ENCODE measurements at places on chromosomes 12 and 14.

GRCh38 chr12:51621156-51621922 lies 30.3 kb downstream of the SCN8A start:
- no peak for DNase-seq

- no peak for DNase-seq
These were observed 58.6 kb downstream of the MON2 start for GRCh38 chr12:62525271-62525670.

GRCh38 chr14:67077921-67078320 lies 111.3 kb upstream of the GARIN2 start:
- peak; percentile 34 for DNase-seq

- no peak for DNase-seq
These were observed 49.4 kb downstream of the CD9 start for GRCh38 chr12:6249580-6249979.

DNA sequence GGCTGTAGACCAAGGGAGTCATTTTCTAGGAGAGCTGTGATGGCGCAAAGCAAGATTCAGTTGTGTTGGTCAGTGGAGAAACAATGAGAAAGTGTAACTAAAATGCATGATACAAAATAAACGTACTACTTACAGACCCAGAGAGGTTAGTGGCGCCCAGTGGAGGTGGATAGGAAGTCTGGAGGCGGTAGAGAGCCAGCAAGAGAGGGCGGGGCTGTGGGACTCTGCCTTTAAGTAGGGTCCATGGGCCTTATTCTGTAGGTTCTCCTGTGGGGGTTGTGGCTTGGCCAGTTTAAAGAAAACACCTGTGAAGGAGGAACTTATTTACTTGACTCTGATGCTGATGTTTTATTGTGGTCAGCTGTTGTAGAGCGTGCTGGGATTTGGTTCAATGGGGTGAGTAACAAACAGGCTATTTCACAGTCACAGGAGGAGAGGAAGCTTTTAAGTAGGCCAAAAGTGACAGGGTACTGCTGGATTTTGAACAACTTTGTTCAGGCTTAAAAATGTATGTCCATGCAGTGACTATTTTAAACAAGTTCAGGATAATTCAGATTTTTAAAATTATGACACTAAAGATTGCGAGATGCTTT lies 1097.7 kb downstream of the TMTC2 start:
- no peak for DNase-seq

GRCh38 chr14:98947911-98948595 lies 323.9 kb downstream of the BCL11B start:
- DNase-seq = no peak

DNA sequence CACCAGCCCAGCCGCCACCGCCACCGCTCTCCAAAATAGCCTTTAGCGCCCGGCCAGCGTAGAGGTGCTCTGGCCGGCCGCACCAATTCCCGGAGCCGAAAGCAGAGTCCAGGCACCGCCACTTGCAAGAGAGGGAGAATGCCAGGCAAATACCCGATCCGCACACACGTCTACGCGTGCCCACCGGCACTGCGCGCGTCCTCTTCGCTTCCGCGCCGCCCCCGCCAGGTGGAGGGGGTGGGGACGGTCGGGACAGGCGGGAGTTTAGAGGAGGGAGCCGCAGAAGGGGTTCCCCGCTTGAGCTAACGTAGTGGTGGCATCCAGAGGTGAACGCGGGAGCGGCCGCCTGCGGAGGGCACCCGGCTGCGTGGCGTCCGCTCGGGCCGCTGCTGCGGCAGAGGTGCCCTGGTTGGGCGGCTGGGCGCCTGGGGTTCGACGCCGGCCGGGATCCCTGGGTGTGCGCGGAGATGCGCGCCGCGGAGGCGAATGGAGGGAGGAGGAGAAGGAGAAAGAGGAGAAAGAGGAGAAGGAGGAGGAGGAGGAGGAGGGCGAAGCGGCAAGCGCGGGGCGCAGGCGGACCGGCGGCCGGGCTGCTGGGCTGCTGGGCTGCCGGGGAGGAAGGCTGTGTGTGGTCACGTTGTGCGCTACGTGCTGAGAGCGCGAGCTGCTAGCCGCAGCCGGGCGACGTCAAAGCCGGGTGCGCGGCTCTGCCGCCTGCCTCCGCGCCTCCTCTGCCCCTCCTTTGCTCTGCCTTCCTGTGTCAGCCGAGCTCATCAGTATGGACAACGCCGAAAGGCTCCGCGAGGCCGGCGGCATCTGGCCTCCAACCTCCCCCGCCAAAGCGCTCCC lies at the start of gene MDGA2:
Gene MDGA2 (minus strand): TSS at position 140 of the 849 bp plus-strand sequence.
- DNase-seq = peak; percentile 21

DNA sequence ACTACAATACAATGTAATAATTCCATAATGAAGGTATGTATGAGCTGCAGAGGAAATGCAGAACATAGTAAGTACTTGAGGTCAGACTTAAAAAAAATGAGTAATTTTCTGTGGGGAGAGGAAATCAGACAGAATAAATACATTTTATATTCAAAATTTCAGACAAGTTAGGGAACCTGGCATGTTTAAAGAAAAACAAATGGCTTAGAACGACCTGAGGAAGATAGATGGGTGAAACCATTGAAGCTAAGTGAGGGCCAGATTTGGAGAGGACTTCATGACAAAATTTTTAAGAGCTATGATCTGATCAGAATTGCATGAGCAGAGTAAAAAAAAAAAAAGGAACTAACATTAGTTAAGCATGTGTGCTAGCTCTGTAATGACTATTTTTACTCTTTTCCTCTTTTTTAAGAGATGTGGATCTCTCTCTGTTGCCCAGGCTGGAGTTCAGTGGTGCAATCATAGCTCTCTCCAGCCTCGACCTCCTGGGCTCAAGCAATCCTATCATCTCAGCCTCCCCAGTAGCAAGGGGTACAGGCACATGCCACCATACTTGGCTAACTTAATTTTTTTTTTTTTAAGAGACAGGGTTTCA lies 157.6 kb upstream of the PDE3A start:
- no peak for DNase-seq

DNA sequence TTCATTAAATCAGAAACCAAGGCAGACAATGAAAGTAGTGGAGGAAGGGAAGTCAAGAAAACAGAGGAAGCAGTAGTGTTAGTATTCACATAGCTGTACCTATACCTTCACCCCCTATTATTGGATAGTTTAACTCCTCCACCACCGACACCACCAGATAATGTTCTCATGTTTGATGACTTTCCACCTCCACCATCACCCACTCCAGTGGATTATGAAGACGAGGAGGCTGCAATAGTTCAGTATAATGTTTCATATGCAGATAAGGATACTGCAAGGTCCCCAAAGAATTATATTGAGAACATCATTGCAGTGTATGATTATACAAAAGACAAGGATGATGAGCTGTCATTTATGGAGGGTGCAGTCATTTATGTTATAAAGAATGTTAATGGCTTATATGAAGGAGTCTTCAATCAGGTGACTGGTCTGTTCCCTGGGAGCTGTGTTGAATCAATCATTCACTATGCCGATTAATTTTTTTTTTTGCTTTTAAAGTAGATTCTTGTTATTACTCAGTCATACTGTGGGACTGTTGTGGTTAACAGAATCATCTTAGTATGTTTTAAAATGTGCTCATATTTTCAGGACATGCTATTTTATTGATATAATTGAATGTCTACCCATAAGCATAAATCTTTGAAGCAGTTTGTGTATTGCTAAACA lies 32.2 kb upstream of the KTN1 start:
- DNase-seq = no peak

DNA sequence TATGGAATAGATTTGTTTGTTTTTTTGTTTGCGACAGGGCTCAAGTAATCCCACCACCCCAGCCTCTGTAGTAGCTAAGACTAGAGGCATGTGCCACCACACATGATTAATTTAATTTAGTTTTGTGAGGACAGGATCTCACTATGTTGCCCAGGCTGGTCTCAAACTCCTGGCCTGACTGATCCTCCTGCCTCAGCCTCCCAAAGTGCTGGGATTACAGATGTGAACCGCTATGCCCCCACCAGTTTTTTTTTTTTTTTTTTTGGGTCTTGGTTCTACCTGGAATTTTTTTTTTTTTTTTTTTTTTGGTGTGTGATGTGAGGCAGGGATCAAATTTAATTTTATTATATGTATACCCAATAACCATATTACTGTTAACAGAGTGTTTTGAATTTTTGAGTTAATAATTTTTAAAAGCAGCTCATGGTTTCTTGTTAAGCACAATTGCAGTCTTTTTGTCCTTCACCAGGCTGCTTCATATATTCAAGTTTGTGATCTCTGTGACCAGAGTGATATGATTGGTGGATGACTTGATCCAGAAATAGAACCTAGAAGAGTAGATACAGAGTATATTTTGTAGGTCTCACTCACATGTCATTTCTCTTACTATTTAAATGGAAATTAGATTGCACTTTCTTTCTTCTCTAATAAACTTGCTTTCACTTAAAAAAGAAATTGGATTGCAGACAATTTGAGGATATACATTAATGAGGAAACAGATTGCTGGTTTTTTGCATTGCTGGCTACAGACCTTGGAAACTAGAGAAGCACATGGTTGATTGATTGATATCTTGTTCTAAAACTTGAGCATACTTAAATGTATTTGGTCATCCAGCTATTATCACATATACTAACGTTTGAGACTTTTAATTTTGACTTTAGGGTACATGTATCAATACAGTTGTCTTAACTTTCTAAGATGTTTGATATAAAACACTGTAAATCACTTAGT lies 13.2 kb downstream of the ADIPOR2 start:
- no peak for DNase-seq

GRCh38 chr12:39798977-39799376 lies 179.4 kb upstream of the ABCD2 start:
- no peak for DNase-seq

GRCh38 chr14:96409701-96410100 lies 17.8 kb downstream of the AK7 start:
- no peak for DNase-seq

GRCh38 chr12:98678946-98679610 lies 34.0 kb downstream of the APAF1 start:
- DNase-seq = no peak

- no peak for DNase-seq
These were observed 9.8 kb upstream of the NFKBIA start for GRCh38 chr14:35414365-35414764.

GRCh38 chr14:87203346-87203745 lies 789.6 kb downstream of the GALC start:
- DNase-seq = no peak

- DNase-seq = no peak
These were observed 286.0 kb downstream of the ZFP36L1 start for GRCh38 chr14:68506645-68507419.

GRCh38 chr12:124699909-124700308 lies 132.5 kb upstream of the NCOR2 start:
- no peak for DNase-seq

GRCh38 chr12:103839103-103839502 lies 1.9 kb downstream of the NT5DC3 start:
- no peak for DNase-seq

- peak; percentile 74 for DNase-seq
These were observed 227.7 kb upstream of the NPAS3 start for GRCh38 chr14:32710731-32711680.

DNA sequence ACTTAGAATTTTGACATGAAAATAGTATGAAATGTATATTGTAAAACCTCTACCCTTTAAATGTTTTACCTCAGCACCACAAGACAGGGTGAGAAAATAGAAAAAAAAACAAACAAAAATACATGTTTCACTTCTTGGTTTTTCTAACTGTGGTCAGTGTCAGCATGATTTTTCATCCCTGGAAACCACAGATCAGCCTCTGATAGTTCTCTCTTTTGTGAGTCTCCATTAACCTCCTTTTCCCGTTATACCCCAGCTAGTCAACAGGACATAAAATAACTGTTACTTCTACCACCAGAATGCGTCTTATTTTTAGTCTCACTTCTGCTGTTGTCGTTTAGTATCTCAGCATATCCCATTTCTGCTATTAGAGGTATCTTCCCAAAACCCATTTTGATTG lies 48.3 kb upstream of the KCNMB4 start:
- DNase-seq = no peak

DNA sequence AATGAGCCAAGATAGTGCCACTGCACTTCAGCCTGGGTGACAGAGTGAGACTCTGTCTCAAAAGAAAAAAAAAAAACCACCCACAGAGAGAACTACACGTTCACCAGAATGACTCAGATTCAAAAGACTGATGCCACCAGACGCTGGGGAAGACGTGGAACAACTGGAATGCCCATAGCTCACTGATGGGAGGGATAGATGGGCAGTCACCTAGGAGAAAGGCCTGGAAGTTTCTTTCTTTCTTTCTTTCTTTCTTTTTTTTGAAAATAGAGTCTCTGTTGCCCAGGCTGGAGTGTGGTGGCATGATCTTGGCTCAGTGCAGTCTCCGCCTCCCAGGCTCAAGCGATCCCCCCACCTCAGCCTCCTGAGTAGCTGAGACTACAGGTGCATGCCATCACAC lies 10.0 kb upstream of the KLC1 start:
- no peak for DNase-seq

GRCh38 chr12:78181544-78182162 lies 351.0 kb downstream of the NAV3 start:
- DNase-seq = no peak

DNA sequence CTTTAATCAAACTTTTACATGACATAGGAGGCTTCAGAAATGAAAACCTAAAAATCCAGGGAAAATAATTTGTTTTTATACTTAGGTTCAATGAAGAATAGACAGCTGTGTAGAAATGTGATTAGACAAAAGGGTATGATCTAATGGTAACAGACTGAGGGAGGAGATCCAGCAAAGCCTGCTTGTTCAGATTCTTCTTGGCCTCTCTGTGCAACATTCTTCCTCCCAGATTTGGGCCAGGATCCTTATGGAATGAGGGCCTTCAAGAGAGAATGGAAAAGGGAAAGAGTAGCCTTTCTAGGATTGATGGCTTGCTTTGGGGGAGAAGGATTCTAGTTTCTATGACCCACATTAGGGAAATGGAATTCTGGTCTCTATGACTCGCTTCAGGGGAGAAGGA lies 94.5 kb upstream of the G2E3 start:
- no peak for DNase-seq

- DNase-seq = no peak
These were observed 1.8 kb upstream of the AHNAK2 start for GRCh38 chr14:104979758-104980610.

DNA sequence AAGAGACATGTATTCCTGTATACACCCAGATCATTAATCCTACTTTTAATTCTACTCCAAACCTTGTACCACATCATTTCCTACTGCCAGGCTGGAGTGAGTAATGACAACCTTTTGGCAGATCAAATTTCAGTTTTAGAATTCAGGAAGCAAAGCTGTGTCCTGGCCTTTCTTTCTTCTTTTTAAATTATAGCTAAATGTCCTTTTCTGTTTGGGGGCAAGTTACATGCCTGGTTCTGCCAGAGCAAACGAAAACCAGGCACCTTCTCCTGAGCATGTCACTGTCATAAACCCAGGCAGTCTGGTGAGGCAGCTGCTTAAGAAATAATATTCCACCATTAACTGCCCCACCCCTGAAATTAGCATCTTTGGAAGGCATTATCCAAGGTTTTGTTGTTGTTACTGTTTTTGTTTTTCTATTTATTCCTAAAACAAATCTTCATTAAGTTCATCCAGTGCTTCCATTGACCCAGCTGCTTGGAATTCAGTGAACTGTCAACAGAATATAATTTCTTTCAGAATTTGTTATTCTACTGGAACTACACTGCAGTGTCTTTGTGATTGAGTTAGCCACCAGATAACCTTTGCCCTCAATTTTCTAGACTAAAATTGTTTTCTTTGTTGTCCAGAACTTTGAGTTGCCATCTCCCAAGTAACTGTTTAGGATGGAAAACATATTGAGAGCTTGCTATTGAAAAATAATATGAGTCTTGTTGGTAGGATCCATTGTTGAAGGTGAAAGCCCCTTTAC lies 33.2 kb downstream of the SAMD4A start:
- DNase-seq = no peak

Measured in midbrain (tissue), 1 donor.